ENCODE measurements at places on chromosomes 7 and 10.

DNA sequence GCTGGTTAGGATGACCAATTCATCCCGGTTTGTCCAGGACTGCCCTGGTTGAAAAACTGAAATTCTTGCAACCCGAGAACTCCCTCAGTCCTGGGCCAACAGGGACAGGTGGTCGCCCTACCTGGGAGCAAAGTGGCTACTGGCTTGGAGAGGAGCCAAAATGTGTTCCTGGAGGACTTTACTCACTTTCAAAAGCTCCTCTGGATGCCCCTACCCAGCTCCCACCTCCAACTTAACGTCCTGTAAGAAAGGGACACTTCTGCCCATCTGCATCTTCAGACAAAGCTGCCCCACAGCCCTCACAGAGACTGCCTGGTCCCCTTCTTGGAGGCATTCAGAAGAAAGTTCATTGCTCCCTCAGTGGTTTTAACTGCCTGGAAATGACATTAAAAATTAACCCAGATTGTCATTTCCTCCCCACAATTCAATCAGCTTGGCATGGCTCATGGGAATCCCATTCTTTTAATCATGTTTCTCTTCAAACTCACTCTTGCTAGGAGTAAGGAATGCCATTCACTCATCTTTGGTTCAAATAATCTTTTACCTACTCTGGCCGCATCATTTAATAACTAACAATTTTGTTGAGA is 24.0 kb upstream of the HSPA12A start:
- no peak for DNase-seq

- no peak for DNase-seq
Observed at GRCh38 chr7:28704706-28705105, 253.4 kb downstream of the TRIL start.

- no peak for DNase-seq
Observed at GRCh38 chr7:55019691-55020465, 1.1 kb downstream of the EGFR start.

GRCh38 chr7:158311791-158312190 is 275.8 kb downstream of the PTPRN2 start:
- DNase-seq: no peak

GRCh38 chr7:147911201-147911601 is 679.4 kb upstream of the C7orf33 start:
- DNase-seq: no peak

GRCh38 chr7:2814946-2815874 is 28.9 kb downstream of the GNA12 start:
- no peak for DNase-seq

GRCh38 chr7:102287981-102288278 is 1.3 kb downstream of the SH2B2 start:
- no peak for DNase-seq

- DNase-seq: no peak
Observed at GRCh38 chr7:20438694-20439376, 108.1 kb downstream of the ITGB8 start.

GRCh38 chr10:84423719-84424118 is 95.3 kb downstream of the CCSER2 start:
- DNase-seq: no peak

- no peak for DNase-seq
Observed at GRCh38 chr7:23115991-23116390, 10.4 kb downstream of the KLHL7 start.

Measured in stimulated activated CD4-positive, alpha-beta T cell treated with anti-CD3 and anti-CD28 coated beads, Interleukin-15, amount 100 ng/mL, for 1 hour (primary cell).